ENCODE measurements at places on chromosomes 12 and 14.
A peak's percentile ranks its signal among the peaks of the same experiment; 100 is the strongest.

GRCh38 chr12:107025671-107026070 lies 38.7 kb upstream of the MTERF2 start:
- no peak for DNase-seq

DNA sequence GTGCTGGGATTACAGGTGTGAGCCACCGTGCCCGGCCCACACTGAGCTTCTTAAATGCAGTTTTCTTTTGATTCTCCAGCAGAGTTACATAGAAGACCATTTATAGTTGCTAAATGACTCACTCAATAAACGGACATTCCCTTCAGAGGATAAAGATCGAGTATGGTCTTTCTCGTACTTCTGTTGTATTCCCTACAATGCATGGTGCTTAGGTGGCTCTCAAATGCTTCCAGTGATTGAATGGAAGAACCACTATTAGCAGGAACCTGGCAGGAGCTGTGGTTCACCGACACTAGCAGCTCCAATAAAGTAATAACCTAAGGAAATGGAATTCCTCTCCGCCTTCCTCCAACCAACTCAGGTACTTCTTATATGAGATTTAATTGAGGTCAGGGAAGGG lies 3.9 kb upstream of the GPRC5A start:
- DNase-seq: no peak

DNA sequence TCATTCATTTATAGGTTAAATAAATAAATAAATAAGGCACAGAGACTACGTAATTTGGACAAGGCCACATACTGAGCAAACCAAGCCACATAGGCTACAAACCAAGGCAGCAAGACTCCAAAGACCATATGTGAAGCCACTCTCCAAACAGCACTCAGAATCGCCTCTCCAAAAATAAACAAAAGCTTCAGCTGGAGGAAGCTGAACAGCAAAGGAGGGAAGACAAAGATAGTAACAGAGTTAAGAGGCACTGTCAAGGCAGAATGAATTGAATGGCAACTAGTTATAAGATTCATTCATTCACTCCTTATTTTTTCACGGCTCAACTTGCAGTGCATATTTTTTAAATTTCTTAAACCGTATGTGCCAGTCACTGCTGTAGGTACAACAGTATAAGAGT lies 200.5 kb upstream of the GRIP1 start:
- no peak for DNase-seq

DNA sequence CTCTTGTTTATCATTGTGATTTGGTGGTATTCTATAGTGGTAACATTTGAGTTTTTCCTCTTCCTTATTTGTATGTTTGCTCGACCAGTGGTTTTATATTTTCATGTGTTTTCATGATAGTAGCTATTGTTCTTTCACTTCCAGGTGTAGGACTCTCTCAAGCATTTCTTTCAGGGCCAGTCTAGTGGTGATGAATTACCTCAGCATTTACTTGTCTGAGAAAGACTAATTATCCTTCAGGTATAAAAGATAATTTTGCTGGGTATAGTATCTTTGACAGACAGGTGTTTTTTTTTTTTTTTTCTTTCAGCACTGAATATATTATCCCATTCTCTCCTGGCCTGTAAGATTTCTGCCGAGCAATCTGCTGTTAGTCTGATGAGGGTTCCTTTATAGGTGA lies 35.0 kb upstream of the CCND2 start:
- no peak for DNase-seq

DNA sequence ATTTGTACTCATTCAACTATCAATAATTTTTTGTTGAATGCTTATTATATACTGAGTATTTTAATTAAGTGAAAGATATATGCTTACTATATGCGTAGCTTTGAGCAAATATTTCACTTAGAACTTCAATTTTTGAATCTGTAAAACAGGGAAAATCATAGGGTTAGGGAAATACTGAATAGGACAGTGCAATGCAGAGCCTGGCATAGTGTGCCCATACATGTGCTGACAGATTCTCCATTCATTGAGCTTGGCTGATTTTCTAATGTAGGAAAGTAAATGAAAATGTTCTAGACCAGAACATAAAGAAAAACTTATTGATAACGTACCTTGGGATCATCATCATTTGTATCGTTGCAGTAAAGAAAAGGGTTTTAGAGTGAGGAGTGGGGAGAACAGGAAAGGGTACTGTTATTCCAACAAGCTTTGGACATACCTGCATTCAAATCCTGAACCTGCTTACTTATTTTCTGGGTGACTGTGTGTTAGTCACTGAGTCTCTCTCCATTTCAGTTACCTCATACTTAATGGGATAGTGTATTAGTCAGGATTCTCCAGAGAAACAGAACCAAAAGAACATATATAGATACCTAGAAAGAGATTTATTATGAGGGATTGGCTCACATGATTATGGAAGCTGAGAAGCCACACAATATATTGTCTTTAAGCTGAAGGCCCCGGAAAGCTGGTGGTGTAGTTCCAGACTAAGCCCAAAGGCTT lies 436.4 kb downstream of the ADAMTS20 start:
- DNase-seq: no peak

- no peak for DNase-seq
Observed at GRCh38 chr12:76108356-76108755, 23.9 kb upstream of the NAP1L1 start.

DNA sequence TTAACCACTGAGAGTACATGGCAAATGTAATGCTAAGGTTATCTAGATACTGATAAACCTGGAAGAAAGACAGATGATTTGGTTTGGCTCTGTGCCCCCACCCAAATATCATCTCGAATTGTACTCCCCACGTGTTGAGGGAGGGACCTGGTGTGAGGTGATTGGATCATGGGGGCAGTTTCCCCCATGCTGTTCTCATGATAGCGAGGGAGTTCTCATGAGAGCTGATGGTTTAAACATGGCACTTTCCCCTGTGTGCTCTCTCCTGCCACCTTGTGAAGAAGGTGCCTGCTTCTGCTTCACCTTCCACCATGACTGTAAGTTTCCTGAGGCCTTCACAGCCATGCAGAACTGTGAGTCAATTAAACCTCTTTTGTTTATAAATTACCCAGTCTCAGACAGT lies 14.2 kb downstream of the NOXRED1 start:
- DNase-seq: peak; percentile 3

DNA sequence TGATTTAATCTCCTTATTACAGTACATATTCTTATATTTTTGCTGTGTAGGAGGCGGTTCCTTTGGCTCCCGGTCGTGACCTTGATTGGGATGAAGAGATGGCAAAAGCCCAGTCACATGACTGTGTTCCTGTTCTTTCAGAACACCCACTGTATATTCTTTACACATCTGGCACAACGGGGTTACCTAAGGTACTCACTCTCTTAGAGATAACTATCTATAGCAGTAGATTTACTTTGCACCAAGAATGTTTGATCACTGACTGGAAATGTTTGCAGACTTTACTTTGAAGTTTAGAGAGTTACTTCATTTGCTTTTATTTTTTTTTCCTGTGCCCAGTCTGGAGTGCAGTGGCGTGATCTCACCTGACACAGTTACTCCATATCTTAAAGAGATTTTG lies 65.2 kb downstream of the ACSS3 start:
- no peak for DNase-seq

- DNase-seq: no peak
Observed at GRCh38 chr14:24129410-24129998, 955 bp upstream of the FITM1 start.

GRCh38 chr12:53381731-53382630 lies 2.0 kb downstream of the SP1 start:
- peak; percentile 6 for DNase-seq

- no peak for DNase-seq
Observed at GRCh38 chr14:52053044-52053443, 15.8 kb downstream of the NID2 start.

- no peak for DNase-seq
Observed at GRCh38 chr12:113990250-113991223, 24.4 kb upstream of the RBM19 start.
